ENCODE measurements at places on chromosomes 13 and 19. TPM values are rescaled to one million over a fixed set of nuclear protein-coding genes. Genes with fewer than 3 reads are reported as not detected.
A peak's percentile ranks its signal among the peaks of the same experiment; 100 is the strongest.

The DLEU7 gene
- not detected for total RNA-seq

- DNase-seq: peak; percentile 2
Measured at GRCh38 chr13:32381539-32381938, 46.4 kb downstream of the N4BP2L1 start.

- no peak for DNase-seq
Measured at GRCh38 chr13:60012488-60012887, 151.2 kb downstream of the DIAPH3 start.

- peak; percentile 69 for DNase-seq
Measured at GRCh38 chr13:26482451-26483197, 74.9 kb upstream of the WASF3 start.

The ZNF439 gene
- total RNA-seq: 0.14 TPM

DNA sequence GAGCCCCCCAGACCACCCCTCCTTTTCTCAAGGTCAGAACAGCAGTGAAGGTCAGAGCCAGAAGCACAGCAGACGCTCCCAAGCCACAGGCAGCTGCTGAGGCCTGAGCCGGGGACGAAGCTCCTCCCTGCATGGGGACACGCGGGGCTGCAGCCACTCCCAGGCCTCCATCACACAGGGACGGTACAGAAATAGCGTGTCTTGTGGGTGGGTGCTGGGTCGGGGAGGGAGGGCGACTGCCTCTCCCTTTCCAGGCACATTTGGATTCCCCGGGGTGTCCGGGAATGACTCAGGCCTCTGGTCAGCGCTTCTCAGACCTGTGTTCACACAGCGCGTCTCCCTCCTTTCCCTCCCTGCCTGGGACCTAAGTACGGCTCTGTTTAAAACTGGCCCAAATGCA, 33.2 kb downstream of the RASA3 start:
- DNase-seq: peak; percentile 94

The ANO8 gene
- 4.2 TPM for total RNA-seq

GRCh38 chr13:49110122-49110912, 109.8 kb upstream of the MLNR start:
- DNase-seq: peak; percentile 83

DNA sequence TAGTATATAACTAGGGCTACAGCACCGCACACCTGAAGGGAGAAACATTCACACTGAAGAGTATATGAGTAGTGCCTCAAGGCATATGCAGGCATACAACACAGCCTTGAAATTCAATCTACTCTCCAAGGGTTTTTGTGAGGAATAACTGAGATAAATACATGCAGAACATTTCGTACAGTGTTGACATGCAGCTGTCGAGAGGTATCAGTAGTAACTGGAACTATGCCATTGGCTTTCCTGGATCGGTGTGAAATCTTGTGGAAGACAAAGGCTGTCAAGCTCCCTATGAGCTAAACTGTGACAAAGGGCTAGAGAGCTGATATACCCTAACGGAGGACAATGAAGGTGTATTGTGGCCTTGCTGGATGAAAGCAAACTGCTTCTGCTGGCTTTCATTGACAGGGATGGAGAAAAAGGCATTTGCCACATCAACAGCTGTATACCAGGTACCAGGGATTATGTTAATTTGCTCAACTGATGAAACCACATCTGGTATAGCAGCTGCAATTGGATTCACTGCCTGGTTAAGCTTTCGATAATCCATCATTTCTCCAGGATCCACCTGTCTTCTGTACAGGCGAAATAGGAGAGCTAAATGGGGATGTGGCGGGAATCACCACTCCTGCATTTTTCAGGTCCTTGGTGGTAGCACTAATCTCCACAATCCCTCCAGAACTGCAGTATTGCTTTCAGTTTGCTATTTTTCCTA, 16.3 kb downstream of the MTRF1 start:
- no peak for DNase-seq

GRCh38 chr13:30633861-30634260, 16.1 kb downstream of the USPL1 start:
- no peak for DNase-seq

The IRGC gene
- total RNA-seq: not detected

DNA sequence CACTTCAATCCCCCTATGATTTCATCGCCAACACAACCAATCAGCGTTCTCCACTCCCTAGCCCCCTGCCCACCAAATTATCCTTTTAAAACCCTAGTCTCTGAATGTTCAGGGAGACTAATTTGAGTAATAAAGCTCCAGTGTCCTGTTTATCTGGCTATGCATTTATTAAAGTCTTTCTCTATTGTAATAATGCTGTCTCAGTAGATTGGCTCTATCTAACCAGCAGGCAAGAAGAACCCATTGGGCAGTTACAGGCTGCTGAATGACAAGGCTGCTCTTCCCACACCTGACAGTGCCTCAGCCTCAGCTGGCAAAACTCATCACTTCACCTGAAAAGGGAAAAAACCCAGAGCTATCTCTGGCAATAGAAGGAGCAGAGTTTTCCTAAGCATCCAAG, 20.2 kb upstream of the CHST8 start:
- no peak for DNase-seq

DNA sequence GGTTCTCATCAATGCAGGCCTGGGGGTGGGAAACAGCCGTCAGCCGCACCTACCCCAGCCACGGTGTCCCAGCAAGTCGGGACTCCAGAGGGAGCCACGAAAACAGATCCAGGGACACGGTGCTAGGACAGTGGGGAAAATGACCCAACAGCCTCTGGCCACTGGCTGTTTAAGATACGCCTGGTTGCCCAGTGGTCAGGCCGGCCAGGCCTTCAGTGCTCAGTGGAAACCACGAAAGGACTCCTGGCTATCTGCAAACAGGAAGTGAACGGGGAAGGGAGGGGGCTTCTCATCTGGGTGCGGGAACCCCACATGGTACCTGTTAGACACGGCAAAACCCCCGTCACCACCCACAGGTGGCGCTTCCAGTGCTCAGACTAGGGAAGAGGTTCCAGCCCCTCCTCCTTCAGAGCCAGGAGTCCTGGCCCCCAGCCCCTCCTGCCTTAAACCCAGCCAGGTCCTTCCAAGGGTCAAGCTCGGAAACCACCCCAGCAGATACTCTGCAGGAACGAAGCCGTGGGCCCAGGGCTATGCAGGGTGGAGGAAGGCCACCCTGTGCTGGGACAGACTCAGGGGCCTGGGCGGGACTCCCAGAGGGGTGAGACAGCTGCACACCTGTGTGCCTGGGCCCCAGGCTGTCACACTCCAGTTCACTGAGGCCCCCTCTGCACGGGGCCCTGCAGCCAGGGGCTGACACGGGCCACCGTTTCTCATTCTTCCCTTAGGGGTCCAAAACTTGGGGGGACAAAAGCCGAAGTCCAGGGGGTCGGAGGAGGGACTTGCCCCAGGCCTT, 4.5 kb downstream of the PPP1R12C start:
- DNase-seq: peak; percentile 44

The LIM2 gene
- not detected for total RNA-seq

The IGFL1 gene
- total RNA-seq: 0.67 TPM

DNA sequence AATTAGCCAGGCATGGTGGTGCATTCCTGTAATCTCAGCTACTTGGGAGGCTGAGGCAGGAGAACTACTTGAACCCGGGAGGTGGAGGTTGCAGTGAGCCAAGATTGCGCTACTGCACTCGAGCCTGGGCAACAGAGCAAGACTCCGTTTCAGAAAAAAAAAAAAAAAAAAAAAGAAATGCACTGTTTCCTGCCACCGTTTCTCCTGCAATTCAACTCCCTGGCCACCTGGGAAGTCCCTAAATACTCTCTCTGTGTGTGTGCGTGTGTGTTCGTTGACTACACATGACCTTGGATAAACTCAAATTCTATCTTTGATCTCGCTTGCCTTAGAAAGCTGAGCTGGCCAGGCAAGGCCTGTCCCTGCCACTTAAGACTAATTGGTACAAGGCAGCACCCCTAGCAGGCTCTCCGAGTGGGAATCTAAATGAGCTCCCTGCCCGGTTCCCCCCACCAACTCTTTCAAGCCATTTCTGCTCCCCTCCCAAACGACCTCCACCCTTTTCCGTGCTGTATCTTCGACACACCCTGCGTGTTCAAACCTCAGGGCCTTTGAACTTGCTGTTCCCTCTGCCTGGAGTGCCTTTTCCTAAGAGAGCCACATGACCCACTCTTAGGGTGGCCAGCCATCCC, 5.2 kb upstream of the BCAT2 start:
- DNase-seq: peak; percentile 64

DNA sequence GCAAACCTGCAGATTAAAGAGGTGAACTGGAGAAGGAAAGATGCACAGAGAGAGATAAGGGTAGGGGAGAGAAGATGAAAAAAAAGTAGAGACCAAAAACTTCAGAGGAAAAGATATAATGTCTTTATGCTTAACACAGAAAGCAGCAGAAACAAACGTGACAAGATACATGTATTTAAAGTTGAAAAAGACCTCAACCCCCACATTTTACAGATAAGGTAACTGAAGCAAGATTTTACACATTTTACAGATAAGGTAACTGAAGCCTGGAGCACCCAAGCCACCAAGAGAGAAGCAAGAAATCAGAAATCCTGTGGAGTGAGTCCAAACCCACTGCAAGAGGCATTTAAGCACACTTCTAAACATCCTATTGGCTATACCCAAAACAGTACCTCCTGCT, 185.3 kb downstream of the TBC1D4 start:
- no peak for DNase-seq

GRCh38 chr13:37716420-37717195, 118.0 kb upstream of the POSTN start:
- DNase-seq: no peak

The PTPRH gene
- total RNA-seq: 18.4 TPM

GRCh38 chr13:111122056-111122455, 6.9 kb downstream of the ARHGEF7 start:
- no peak for DNase-seq

DNA sequence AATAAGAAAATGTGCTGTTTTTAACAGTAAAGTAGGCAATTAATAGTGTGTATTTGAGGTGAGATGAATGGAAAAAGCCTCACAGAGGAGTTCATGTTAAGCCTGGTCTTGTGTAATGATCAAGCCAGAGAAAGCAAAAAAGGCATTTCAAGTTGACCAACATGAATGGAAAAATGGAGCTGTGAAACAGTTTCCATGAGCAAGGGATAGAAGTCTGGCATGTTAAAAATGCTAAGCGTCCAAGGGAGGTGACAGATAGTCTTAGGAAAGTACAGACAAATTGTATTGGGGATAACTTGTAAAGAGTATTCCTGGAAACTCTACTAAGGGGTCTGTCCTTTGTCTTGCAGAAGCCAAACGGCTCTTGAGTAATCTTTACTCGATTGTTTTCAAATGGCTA, 506.8 kb upstream of the ATXN8OS start:
- no peak for DNase-seq

GRCh38 chr13:32013181-32013580, 18.4 kb upstream of the FRY start:
- DNase-seq: no peak

All from A172 (cell line).